ENCODE measurements at places on chromosomes 4 and X.

DNA sequence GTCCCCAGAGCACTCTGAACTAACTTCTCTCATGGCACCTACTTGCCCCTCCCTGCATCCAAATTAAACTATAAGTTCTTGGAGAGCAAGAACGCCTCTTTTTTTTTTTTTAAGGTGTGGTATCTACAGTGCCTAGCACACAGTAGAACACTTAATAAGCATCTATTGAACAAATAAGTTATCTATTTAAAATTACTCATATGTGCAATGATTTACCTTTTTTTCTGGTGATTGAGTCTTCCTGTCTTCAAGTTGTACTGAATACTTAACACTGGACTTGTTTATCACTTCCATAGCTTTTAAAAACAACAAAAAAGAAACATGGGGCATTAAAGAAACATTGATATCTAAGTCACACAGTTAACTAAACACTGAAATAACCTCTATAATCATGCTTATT lies 29.1 kb downstream of the HAUS3 start:
- no peak for DNase-seq

GRCh38 chr4:186472948-186473347 lies 82.4 kb downstream of the MTNR1A start:
- no peak for DNase-seq

GRCh38 chr4:74112399-74113105 lies 13.6 kb upstream of the CXCL2 start:
- DNase-seq = no peak

- DNase-seq = no peak
Measured at GRCh38 chrX:2627272-2627867, 63.7 kb upstream of the CD99 start.

DNA sequence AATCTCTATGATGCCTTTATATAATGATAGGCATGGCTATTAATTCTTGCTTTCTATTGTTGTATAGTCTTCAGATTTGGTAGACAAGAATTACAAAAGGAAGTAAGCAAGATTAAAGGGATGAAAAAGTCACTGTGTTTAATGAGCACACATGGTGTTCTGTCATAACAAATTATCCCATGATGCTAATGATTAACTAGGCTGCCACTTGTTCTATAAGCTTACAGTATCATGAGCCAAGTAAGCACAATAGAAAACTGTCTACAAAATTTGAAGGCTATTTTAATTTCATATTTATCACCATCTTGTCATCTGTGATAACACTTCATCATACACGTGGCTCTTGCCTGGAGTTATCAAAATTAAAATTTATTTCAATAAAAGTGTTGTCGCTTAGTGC lies 466.7 kb downstream of the GASK1B start:
- no peak for DNase-seq

DNA sequence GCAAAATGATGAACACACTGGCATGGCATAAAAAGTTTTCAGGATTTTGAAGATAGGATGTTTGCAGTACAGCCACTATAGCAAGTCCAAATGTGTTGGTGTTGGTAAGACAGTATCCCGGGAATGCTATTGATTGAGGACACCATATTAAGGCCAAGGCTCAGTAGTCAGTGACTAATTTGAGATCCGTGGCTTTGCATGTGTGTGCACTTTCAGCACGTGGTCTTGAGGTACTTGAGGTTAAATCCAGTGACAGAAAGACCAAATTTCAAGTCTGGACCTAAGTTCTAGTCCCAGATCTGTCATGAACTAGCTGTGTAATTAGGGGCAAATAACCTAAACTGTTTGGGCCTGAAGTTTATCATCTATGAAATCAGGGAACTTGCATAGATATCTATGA lies 76.5 kb upstream of the ETNPPL start:
- DNase-seq = no peak

GRCh38 chr4:15976456-15977447 lies 13.8 kb upstream of the FGFBP2 start:
- DNase-seq = no peak

- no peak for DNase-seq
Measured at GRCh38 chrX:13013363-13014110, 30.9 kb downstream of the FAM9C start.

- no peak for DNase-seq
Measured at GRCh38 chrX:20656721-20657120, 390.0 kb upstream of the RPS6KA3 start.

- DNase-seq = no peak
Measured at GRCh38 chrX:136784231-136784630, 3.5 kb upstream of the ARHGEF6 start.

GRCh38 chr4:84887824-84888223 lies 78.7 kb downstream of the WDFY3 start:
- DNase-seq = no peak

- no peak for DNase-seq
Measured at GRCh38 chrX:5802391-5802790, 426.3 kb downstream of the NLGN4X start.

GRCh38 chr4:128349921-128350320 lies 62.3 kb upstream of the PGRMC2 start:
- no peak for DNase-seq

DNA sequence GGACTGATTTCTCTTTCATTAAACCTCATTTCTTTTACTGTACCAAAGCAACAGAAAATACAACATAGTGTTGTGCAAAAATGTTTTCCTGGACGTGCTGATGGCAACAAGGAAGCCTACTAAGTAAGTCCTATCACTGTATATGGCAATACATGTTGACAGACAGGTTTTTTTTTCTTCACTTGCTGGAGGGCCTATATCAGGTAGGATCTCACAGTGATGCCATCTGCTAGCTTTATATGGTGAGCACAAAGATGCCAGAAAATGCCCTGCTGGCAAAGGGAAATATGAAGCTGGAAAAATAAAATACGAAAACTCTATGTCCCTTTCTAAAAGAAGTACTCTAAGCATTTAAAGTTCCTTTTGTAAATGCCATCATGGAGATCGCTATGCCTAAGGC lies 119.0 kb upstream of the PDLIM3 start:
- no peak for DNase-seq

- no peak for DNase-seq
Measured at GRCh38 chr4:157895205-157895604, 277.6 kb downstream of the GASK1B start.

DNA sequence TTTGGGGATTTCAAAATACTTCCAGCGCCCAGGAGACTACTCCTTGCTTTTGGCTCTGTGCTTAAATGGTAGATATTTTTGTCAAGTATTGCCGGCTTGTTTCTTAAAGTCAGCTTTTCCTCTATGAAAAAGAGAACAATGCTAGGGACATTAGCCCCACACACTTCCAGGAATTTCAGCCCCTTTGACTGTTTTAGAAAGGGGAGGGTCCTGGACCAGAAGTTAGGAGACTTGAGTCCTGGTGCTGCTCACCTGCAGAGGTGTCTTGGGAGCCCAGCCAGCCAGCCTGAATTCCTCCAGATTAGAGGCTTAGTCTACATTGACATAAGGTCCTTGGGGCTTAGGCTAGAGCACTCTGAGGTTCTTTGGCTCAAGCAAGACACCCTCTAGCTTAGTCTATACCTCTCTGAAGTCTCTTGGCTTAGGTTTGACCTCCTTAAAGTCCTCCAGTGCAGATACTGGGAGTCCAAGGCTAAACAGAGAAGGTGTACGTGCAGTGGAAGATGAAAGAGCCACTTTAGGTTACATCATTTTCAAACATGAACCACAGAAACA lies 1.6 kb upstream of the SETD7 start:
- DNase-seq = no peak

DNA sequence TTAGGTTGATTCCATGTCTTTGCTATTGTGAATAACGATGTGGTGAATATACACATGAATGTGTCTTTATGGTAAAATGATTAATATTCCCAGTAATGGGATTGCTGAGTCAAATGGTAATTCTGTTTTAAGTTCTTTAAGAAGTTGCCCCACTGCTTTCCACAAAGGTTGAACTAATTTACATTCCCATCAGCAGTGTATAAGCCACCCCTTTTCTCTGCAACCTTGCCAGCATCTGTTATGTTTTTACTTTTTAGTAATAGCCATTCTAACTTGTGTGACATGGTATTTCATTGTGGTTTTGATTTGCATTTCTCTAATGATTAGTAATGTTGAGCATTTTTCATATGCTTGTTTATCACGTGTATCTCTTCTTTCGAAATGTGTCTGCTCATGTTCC lies 503.3 kb downstream of the PCDH18 start:
- no peak for DNase-seq

DNA sequence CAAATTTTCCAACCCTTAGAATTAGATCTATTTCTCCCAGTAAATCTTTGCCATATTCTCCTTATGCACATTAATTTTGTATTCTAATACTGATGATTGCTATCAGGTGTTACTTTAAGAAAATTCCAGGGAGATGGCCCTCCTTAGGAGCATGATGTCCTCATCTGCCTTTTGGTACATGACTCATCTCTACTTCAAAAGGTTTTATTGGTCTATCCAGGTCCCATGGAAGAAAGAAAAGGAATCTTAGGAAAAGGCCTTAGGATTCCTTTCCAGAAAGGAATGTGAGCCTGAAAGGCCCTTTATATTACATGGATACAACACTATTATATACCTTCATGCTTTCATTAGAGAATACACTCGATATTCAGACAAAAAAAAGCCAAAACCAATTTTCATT lies 968.2 kb downstream of the STIM2 start:
- DNase-seq = no peak

DNA sequence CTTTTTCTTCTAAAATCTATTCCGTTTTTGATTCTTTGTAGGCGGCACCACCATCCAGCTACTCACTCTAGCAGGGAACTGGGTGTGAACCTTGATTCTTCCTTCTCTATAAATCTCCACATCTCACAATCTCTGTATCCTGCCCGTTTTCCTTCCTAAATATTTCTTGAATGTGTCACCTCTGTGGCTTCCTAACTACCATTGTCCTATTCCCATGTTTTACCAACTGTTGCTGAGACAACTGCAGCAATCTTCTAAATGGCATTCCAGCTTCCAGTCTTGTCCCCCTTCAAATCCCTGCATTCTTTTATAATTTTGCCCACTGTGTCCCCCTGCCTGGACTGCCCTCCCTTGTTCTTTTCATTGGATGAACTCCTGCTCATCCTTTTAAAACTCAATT lies 641.3 kb downstream of the RPA4 start:
- DNase-seq = no peak

- no peak for DNase-seq
Measured at GRCh38 chr4:159902648-159903047, 799.8 kb downstream of the RAPGEF2 start.

DNA sequence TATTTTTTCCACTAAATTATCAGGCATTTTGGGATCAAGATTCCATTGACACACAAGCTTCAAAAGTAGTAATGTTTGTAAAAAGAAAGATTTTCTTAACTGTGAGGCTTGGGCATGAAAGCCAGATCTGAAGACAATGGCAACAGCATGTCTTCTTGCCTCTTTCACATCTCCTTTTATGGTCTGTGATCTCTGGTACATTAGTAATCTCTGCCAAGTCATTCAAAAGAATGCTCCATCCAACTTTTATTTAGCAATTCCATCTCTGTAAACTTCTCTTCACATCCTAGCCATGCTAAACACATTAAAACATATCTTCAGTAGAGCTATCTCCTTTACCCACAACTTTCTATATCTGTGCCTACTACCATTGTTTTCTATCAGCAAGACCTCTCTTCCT lies 465.4 kb downstream of the FAT4 start:
- no peak for DNase-seq

GRCh38 chrX:112164420-112164819 lies 81.8 kb upstream of the TRPC5 start:
- DNase-seq = no peak

GRCh38 chr4:40502220-40502619 lies 127.4 kb downstream of the RBM47 start:
- DNase-seq = no peak

DNA sequence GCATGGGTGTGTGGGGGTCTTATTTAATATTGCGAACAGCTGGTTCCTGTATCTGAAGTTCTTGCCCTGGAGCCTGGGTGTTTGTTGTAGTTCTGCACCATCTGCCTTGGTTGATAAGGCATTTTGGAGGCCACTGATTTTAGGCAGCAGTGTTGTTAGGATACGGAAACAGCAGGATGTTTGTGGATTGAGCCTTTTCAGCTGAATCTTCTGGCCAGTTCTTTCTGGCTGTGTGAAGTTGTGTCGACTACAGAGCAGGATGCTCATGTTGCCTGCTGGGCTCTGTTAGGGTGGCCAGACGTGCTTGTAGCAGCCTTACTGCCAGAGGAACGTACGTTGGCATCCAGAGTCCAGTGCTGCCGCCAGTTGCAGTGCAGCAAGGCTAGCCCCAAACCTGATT lies 134.2 kb downstream of the PTTG2 start:
- DNase-seq = no peak

GRCh38 chr4:149321438-149321837 lies 494.2 kb downstream of the IQCM start:
- DNase-seq = no peak

DNA sequence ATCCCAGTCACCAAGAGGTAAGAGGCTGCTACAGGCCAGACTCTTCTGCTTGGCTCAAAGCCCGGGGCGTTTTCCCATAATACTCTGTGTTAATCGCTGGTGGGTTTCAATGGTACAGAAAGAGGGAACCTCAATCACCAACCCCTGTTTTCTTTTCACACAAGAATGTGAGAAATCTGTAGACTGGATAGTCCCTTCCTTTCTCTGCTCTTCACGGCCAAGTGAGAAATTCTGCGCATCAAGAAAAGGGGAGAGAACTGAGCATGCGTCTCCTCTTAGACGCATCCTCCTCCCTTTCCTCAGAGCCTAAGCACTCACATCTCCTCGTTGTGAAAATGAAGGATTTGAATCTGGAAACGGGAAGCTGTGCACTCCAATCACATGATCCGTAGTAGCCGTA lies 64.7 kb downstream of the CLNK start:
- DNase-seq = no peak

DNA sequence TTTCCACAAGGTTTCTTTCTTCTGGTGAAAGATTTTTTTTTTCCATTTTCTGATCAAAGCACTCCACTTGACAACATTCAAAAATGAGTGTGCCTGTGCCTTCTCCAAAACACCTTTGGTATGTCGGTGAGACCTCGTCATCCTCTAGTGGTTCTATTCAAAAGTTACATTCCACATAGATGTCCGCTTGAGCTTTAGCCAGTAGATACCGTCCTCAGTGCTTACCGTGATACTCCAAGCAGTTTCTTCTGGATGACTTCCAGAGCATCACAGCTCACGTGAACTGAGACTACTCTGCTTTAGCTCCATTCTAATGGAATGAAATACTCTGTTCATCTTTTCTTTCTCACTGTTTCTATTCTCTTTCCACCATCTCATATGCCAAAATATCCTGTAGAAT lies 38.2 kb upstream of the VEGFC start:
- DNase-seq = no peak

GRCh38 chr4:4867375-4868039 lies 8.0 kb downstream of the MSX1 start:
- no peak for DNase-seq

DNA sequence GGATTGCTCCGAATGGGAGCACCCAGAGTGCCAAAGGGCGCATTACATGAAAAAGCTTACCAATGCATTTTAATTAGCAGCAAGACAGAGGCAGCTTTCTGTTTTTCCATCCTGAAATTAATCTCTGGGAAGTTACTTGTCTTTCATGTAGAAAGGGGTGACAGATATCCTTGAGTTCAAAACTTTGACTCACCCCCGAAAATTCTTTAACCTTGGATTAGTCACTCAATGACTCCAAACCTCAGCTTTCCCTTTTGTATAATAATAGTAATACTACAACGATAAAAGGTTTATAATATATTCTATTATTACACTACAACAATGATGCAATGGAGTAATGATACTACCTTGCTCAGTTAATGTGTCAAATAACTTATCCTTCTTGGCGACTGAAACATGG lies 126.3 kb downstream of the ADAMTS3 start:
- DNase-seq = no peak

GRCh38 chrX:39952989-39953388 lies 144.8 kb downstream of the BCOR start:
- no peak for DNase-seq

Data from GM12878 (cell line).